Right renal pelvis (tissue), 4 donors: ENCODE measurements at places on chromosomes 2 and 18.

DNA sequence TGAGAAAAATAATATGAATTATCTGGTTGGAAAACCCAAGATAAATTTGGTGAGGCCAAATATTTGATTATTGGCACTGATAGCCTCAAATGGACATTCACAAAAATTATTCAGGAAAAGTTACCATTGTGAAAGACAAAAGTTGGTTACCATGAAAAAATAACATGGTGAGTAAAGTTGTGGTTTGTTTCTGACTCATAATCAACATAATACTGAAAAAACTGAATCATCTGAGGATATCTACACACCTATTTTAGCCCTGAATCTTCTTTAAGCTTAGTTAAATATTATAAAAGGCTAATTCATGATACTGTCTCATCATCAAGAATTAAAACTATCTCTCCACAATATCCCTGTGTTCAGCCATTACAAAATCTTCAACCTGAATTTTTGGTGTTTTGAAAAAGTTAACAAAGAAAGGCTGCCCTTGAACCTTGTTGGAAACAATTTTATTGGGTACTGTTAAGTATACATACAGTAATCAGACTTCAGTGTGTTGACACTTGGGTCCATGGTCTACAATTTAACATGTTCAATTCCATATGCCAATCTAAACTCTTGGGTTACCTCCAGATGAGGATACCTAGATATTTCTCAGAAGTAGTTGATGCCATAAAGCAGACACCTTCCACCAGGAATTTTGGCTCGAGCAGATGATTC lies 607.5 kb upstream of the SLC39A10 start:
- DNase-seq, result no peak

DNA sequence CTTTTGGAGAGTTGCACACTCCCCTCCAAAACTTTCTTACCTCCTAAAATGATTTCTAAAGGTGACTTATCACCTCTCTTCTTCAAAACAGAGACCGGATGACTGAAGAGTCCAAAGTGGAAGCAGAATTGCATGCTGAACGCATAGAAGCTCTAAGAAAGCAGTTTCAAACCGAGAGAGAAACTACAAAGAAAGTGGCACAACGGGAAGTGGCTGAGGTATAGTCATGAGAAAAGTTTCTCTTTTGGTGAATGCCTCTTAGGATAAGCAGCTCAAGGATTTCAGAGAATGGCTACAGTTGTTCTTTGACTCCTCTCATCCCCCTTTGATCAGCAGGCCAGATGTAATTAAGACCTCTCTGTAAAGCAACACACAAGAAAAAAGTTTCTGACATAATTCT lies 73.6 kb downstream of the GTF3C3 start:
- DNase-seq, result no peak

DNA sequence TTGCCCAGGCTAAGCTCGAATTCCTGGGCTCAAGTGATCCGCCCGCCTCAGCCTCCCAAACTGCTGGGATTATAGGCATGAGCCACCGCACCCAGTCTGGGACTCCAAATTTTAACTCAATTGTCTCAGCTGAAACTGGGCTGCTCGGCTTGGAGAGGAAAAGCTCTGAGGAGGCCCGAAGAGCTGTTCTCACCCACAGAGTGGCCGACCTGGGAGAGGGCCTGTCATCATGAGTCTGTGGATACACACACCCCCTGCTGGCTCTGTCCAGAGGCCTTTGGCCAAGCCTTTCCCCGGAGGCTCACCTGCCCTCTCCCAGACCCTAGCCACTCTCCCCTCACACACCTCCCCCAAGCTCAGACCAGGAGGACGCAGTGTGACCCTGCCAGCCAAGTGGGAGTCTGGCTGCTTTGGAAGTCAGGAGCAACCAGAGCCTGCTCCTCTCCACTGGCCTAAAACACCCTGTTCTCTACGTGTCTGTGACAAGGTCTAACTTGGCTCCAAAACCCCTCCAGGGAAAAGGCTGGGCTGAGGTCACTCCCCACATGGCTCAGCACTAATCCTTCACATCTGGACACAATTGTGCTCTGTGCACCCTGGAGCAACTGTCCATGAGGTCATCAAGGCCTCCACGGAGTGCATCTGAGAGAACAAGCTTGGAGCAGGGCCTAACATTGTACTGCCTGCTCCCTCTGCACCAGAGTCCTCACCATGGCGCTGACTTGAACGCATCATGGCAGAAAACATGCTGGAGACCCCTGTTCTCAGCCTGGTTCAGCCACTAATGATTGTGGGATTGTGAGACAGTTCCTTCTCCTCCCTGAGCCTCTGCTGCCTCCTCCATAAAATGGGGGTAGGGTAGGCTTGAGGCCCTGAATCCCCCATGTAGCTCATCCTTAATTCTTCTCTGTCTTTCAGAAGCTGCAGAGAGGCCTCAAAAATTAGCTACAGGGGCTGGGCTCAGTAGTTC lies 49.9 kb upstream of the RAB6C start:
- DNase-seq, result no peak

DNA sequence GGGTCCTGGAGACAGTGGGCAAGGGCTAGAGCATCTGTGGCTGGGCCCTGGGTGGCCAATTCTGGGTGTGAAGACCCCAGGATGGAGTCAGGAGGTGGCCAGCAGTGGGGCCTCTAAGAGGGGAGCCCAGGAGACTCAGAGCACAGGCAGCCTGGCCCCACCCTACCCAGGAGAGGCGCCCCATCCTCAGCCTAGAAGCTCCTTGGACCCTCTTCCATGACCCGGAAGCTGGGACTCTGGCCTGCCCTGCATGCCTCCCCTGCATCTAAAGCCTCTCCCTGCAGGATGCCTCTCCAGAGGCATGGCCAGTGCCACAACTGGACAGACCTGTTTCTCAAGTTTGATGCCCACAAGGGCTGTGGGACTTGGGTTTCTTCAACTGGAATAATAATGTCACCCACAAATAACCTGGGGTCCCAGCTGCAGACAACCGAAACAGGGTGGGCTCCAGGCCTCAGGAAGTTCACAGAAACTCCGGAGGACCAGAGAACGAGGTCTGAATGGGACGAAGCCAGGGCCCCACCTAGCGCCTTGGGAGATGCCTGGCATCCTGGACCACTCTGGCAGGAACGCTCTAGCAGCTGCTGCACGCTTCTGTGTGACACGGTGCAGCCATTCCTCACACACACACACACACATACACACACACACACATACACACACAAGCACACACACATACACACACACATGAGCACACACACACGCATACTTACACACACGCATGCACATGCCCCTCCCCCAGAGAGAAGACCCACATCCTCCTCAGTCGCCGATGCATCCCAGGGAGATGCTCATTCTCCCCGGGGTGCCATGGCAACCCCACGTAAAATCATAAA lies 16.4 kb downstream of the KCNIP3 start:
- DNase-seq, result no peak

DNA sequence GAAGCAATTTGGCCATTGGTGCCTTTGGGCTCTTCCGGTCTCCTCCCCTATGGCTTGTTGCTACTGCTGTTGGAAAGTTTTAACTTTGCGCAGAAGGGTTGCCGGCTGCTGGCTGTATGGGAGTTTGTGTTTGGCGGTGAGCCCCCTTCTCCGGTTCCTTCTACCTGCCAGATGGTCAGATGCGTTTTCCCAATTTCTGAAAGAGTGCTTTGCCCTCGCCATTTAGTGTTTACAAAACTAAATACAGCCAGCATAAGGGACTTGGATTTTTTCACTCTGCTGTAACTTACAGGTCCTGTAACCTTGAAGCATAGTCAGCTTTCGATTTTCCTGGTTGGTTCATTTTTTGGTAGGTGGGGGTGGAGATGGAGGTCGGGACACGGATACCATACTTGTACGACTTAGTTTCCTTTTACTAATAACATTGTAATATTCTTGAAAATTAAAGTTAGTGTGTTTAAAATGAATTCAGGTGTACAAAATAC lies 604 bp downstream of the COQ10B start:
- peak; percentile 69 for DNase-seq

DNA sequence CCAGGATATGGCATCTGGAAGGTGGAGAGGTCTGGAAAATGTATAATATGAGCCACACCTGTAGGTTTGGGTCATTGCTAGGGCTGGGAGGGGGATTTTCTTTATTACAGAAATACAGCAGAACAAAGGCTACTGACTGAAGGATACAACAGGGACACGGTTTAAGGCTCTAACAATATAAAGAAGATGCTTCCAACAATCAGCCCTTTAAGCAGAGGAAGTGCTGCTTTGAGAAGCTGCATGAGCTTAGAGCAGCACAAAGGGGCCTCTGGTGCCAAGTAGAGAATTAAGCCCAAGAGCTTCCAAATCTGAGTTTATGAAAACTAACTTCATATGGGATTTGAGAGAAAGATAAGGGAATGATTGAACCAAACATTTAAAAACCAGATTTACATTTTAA lies 174.5 kb upstream of the RMP24 start:
- no peak for DNase-seq

GRCh38 chr2:237192881-237193280 lies 107.2 kb downstream of the COPS8 start:
- DNase-seq, result no peak

DNA sequence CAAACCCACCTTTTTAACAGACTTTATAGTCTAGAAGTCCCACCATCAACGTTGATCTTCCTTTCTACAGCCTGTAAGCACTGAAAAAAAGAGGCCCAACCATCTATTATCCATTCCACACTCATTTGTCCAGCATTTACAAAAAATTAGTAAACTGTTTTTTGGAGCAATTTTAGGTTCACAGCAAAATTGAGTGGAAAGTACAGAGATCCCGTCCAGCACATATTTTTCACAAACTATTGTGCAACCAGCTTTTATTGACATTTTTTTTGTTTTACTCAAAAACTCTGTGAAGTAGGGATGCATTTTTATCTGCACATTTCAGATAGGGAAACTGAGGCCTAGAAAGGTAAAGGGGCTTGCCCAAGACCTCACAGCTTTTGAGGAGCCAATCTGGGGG lies 68.6 kb downstream of the TNP1 start:
- DNase-seq, result no peak

DNA sequence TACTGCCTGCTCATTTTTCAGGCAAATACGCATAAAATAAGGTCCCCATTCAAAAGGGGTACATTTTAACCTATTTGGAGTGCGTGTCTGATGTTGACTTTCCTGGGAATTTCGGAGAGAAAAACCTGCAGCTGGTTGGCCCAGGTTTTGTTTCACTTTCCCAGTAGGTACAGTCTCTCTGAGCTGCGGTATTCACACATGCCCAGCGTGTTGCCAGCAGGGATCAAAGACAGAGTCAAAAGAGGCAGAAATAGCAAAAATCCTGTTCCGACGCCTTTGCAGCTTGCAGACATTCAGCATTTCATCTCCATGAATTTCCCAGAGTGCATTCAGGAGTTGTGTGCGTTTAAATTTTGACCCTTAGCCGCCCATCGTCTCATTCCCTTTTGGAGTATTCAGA lies 855.4 kb upstream of the CELF4 start:
- no peak for DNase-seq

DNA sequence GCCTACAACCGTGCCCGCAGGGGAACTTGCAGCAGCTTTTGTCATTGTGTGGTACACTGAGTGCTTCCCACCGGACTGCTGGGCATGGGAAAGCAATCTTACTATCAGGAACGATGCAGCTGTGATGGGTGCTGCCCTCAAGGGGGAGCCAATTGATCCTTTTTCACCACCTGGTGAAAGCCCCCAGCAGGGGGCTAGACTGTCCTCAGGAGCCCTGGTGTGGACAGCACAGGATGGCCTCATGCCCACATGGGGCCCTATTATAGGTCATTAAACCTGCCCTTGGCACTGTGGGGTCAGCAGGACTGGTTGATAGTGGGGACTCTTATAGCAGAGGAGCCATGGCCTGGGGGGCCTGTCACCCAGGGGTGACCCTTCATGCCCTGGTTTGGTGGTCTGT lies 172.2 kb downstream of the GLI2 start:
- no peak for DNase-seq

GRCh38 chr2:180583441-180584140 lies 396.8 kb upstream of the UBE2E3 start:
- no peak for DNase-seq

- no peak for DNase-seq
These were observed 27.7 kb upstream of the DCC start for GRCh38 chr18:52312346-52312745.

- no peak for DNase-seq
These were observed 33.8 kb upstream of the TEX51 start for GRCh38 chr2:126864861-126865260.

DNA sequence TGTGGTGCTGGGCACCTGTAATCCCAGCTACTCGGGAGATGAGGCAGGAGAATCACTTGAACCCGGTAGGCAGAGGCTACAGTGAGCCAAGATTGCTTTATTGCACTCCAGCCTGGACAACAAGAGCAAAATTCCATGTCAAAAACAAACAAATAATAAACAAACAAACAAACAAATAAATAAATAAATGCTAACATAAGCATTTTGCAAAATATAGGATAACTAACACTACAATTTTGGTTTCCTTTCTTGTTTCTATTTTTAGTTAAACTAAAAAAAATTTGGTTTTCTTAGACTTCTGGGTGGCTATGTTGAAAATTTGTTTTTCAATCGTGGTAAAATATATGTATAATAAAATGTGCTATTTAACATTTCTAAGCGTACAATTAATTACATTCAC lies 115.0 kb upstream of the ZNF516 start:
- DNase-seq, result no peak

DNA sequence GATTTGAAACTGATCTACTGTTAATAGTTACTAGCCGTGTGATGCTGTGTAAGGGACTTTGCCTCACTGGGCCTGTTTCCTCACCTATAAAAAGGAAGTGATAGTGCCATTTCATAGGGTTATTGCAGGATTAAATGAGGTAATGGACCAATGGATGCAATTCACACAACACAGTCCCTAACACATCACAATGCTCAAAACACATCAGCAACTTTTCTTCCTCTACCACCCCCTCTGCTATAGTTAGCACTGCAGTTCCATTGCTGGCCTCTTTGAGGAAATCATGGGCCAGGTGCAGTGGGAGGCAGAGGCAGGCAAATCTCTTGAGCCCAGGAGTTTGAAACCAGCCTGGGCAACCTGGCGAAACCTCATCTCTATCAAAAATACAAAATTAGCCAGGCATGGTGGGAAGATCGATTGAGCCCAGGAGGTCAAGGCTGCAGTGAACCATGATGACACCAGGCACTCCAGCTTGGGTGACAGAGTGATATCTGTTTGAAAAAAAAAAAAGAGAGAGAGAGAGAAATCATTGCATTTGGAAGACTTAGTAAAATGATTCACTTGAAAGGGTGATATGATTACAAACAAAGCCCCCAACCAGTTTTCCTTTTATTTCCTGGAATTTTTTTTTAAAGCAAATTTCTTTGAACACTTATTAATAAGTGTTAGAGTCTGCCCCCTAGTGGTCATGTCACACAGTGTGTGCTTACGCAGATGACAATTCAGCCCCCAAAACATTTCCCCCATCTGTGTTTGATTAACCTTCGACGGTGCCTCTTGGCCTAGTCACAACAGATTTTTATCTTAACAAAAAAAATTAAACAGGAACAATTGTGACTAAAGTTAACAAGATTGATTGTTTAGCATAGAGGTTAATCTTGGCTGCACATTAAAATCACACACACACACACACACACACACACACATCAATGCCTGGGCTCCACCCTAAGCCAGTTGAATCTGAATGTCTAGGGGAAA lies 88.6 kb upstream of the BCL11A start:
- DNase-seq, result peak; percentile 25

- DNase-seq, result no peak
These were observed 97.2 kb upstream of the TMEM18 start for GRCh38 chr2:774436-774835.

- no peak for DNase-seq
These were observed 495.6 kb downstream of the NYAP2 start for GRCh38 chr2:225895126-225895525.

- DNase-seq, result no peak
These were observed 167.1 kb upstream of the RBMS1 start for GRCh38 chr2:160660741-160661140.

GRCh38 chr2:163877316-163877715 lies 141.5 kb upstream of the FIGN start:
- DNase-seq, result peak; percentile 14
